ENCODE measurements at places on chromosomes 12 and 14.

DNA sequence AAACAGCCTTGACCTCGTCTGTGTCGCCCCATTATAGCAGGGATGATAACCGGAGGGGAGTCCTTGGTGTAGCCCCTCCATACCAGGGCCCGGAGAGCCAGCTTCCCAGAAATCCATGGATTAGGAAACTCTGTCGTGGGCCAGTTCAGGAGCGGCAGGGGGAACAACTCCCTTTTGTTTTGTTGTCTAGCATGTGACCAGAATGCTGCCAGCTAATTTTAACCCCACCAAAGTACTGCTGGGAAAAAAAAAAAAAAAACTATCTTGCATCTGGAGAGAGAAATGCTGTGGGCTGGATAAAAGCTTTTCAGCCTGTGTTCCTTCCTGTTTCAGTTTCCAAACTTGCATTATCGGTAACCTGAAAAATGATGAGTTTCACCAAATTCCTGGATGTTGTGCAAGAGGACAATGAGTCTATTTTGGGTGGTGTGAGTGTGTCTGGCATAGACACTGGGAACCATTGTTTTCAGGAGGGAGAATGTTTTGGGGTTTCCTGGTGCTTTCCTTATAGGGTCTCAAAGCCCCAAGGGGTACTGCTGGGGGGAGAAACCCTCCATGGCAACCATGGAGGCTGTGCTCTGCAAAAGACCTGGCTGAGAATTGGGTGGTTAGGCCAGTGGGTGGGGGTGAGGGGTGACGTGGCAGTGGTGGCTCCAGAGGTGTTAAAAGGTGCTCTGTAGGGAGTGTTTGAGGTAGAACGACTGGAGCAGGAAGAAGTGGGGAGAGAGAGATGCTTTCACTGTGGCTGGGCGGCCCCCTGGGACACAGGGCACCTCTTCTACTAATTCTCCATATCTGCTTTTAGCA lies 14.9 kb upstream of the IRF2BPL start:
- no peak for DNase-seq

GRCh38 chr14:100426314-100426713 lies 103.2 kb downstream of the SLC25A47 start:
- DNase-seq: no peak

DNA sequence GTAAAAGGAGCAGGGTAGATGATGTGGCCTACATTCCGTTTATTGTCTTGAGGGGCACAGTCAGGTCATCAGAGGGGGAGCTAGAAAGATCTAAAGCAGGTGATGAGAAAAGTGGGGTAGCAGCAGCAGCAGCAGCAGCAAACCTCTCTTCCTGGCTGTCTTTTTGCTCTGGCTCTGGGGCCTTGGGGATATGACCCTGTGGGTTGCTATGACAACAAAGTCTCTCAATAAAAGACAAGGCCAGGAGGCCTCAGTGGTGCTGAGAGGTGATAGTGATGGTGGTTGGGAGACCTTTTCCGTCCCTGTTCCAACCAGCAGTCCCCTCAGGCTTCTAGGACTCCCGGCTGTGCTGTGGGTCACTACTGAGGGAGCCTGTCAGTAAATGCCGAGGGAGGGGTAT lies 138.6 kb downstream of the SLC8A3 start:
- no peak for DNase-seq

DNA sequence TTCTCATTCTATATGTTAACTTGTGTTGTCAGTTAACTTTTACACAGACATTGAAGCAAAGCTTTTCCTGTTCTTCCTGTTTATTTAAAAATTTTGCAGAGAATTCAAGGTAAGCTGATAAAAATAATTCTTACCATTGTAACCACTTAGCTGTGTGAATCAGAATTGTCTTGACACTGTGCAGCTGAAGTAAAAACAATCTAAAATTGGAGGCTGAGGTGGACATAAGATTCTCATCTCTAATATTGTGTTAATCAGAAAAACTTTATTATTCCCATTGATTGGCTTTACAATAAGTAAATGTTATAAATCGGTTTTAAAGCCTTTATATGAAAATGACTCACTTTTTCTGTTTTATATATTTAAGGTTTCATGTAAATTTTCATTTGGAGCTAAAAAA lies 240.3 kb upstream of the PLEKHG7 start:
- DNase-seq: no peak

GRCh38 chr14:29937116-29937515 lies 9.5 kb upstream of the PRKD1 start:
- no peak for DNase-seq

GRCh38 chr12:92524489-92524888 lies 178.3 kb upstream of the PLEKHG7 start:
- DNase-seq: no peak

DNA sequence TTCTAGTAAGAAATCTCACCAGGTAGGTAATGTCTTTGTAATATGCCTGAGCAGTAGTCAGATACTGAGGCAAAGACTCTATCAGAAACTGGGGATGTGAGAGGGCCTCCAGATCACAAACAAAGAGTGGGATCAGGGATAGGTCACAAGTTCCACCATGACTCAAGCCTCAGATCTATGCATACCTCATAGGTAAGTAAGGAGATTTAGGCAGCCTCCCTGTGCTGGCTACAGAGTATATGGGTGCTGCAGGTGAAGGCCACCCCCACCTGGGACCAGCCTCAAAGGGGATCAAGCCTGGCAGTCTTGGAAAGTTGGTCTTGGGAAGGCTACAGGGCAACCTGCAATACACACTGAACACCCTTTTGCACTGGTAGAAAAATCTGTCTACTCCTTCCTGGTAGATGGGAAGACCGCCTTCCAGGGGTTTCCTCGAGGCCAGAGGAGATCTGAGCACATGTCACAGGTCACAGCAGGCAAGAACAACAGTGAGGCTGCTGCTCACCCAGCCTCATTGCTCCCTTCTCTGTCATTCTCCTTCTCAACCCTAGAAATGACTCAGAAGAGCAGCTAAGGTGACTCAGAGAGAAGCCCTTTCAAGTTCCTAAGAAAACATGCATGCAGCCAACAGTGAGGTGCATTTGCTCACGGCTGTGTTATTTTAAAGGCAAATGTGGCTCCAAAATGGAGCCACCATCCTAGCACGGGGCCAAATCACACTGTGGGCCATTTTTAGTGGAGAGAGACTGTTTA lies 143.4 kb upstream of the CDKN3 start:
- no peak for DNase-seq

DNA sequence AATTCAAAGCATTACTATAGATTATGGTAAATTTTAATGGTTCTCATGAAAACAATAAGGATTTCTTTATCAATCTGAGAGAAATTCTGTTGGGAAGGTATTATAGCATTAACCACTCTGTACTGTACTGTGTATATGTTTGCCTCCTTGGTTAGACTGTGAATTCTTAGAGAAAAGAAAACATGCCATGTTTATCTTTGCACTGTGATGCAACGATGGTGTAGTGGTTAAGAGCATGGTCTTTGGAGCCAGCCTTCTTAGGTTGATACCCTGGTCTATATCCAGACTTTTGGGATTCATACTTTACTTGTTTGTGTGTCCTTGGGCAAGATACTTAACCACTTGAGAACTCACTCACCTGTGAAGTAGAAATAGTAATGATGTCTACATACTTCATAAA lies 32.2 kb upstream of the NUBPL start:
- peak; percentile 55 for DNase-seq

- DNase-seq: no peak
These were observed 101.6 kb downstream of the PIWIL1 start for GRCh38 chr12:130439250-130439649.

GRCh38 chr14:64728106-64728505 lies 23.9 kb downstream of the PLEKHG3 start:
- no peak for DNase-seq

- no peak for DNase-seq
These were observed 667.3 kb downstream of the SLC16A7 start for GRCh38 chr12:60263161-60263560.

All from HuH-7 (cell line).